ENCODE measurements at places on chromosomes 2 and 18.

- no peak for DNase-seq
These were observed 560.5 kb upstream of the ZEB2 start for GRCh38 chr2:145080426-145080825.

- no peak for DNase-seq
These were observed 138.5 kb upstream of the CDH20 start for GRCh38 chr18:61194726-61195125.

DNA sequence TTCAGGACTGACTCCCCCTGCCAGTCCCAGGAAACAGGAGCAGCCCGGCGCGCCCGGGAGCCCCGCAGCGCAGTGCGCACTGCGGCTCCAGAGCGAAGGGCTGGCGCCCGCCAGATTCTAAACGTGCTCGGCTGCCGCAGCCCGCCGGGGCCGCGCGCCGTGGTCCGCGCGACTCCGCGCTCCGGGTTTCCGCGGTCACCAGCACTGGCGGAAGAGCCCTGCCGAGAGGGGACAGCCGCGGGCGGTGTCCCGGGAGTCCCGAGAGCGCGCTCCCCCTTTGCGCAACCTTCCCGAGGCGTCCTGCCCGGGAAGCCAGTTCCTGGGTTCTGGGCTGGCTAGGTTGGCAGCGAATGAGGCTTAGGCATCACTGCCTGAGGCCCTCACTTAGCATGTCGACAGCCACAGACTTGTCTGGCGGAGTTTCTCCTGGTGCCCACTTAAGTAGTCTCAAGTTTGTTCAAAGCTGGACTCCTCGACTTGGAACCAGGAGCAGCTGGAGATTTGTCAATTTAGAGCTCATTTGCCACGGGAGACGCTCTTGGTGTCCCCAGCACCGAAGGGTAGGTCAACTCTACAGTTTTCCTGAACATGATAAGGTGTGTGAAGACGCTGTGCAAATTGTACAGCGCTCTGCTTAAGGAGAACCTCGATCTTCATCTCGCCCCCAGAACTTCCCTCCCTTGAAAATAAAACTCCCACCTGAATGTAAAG is 1.5 kb upstream of the VSNL1 start:
- no peak for DNase-seq

DNA sequence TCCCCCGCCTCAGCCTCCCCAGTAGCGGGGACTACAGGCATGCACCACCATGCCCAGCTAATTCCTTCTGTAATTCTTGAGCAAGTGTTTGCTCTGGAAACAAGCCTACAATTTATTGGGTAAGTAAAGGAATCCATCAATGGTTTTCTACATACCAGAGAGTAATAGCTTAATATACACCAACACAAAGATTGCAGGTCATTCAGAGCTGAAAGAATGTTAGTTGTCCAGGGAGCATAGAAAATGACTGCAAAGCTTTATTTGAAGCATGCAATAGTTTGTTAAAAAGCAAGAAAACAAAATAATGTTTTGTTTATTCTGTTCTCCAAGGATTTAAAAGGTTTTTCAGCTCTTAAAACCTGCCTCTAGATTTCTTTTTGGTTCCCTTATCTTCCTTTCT is 5.6 kb downstream of the IDH1 start:
- no peak for DNase-seq

GRCh38 chr18:45449418-45450227 is 165.7 kb upstream of the SLC14A2 start:
- DNase-seq = no peak

GRCh38 chr2:241658296-241658695 is 20.8 kb downstream of the ATG4B start:
- DNase-seq = no peak

DNA sequence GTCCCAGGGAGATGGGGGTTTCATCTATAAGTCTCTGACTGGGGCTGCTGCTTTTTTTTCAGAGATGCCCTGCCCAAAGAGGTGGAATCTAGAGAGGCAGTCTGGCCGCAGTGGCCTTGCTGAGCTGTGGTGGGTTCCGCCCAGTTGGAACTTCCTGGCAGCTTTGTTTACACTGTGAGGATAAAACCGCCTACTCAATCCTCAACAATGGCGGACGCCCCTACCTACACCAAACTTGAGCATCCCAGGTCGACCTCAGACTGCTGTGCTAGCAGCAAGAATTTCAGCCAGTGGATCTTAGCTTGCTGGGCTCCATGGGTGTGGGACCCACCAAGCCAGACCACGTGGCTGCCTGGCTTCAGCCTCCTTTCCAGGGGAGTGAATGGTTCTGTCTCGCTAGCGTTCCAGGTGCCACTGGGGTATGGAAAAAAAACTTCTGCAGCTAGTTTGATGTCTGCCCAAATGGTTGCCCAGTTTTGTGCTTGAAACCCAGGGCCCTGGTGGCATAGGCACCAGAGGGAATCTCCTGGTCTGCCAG is 152.6 kb upstream of the CYP26B1 start:
- no peak for DNase-seq

- no peak for DNase-seq
These were observed 392.8 kb downstream of the TRIB2 start for GRCh38 chr2:13109516-13109915.

DNA sequence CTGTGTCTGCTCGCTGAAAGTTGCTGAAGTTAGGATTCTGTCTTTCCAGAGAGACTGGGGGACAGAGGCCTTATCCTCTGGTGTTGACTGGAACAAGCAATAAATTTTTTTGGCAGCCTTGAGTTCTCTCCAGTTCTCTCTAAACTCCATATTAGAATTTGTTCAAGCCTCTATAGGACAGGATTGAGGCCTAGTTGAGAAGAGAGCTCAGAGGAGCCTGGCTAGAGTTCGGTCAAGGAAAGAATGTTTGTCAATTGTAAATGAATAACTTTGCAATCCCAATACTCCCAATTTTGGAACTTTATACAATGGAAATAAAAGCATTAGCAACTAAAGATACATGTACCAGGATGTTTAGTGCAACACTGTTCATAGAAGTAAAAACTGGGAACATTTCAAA is 16.7 kb upstream of the RASGRP3 start:
- no peak for DNase-seq

GRCh38 chr2:170885130-170885791 is 43.8 kb upstream of the GORASP2 start:
- no peak for DNase-seq

GRCh38 chr2:25259737-25260124 is 82.0 kb downstream of the DNMT3A start:
- DNase-seq = no peak

- no peak for DNase-seq
These were observed 209.2 kb upstream of the APCDD1 start for GRCh38 chr18:10245031-10245845.

DNA sequence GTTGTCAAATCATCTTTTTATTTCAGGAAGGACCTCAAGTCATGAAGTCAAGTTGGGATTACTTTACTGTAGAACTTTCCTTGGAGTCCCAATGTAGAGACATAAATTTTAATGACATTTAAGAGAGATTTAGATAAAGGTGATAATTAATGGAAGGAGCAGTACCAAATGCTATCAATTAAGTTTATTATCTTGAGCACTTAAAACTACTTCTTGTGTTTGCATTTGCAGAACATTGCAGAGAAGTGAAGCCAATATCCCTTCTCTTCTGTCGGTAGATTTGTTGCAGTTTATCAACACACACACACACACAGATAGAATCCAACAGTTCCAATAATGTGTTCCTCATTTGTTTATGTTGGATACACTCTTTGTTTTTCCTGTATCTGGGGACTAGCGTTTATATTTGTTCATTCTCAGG is 570.7 kb downstream of the EPHA4 start:
- no peak for DNase-seq

- no peak for DNase-seq
These were observed 75.0 kb downstream of the CERS6 start for GRCh38 chr2:168530982-168531622.

DNA sequence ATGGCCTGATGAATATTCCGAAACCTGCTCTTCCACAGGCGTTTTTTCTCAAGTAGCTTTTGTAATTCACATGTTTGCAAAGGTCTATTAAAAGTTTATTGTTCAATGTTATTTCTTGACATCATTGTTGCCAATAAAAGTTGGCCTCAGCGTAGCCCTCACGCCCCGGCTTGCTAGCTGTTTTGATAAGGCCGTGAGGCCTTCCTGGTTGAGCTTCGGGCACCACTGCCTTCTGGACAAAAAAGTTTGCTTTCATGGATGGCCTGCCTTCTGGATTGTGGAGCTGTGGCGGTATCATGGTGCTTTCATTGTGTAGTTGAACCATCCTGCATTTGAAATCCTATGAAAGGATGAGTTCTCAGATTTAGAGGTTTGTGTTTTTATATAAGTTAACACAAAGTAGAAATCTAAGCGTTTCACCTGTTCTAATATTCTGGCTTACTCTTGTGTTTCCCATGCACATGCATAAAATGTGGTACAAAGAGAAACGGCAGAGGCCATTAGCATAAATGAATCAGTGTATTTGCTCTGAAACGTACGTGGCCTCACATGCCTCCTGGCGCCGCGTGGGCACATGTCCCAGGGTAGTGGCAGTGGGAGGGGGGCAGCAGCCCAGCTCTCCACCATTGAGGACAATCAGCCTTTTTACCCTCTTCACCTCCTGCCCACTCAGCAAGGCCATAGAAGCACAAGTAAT is 134.5 kb downstream of the NCK2 start:
- no peak for DNase-seq

DNA sequence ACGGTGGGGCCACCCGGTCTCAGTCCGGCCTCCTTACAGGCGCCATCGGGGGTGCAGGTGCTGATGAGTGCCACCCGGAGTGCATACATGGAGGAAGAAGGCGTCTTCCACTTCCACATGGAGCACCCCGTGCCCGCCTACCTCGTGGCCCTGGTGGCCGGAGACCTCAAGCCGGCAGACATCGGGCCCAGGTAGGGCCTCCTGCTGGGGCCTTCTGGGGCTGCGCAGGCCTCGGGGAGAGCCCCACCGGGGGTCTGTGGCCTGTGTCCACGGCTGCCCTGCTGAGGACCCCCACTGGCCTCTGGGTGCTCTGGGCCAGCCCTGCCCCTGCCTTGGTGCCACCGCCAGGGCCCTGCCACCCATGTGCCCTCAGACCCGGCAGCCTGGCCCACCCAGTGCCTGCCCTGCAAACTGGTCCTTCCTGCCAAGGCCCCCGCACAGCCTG is 4.8 kb downstream of the RNPEPL1 start:
- DNase-seq = no peak

- DNase-seq = no peak
These were observed 219.7 kb upstream of the STK17B start for GRCh38 chr2:196391149-196391479.

- DNase-seq = no peak
These were observed 232.3 kb upstream of the MEIS1 start for GRCh38 chr2:66202586-66202985.

- DNase-seq = no peak
These were observed 105.9 kb downstream of the CERS6 start for GRCh38 chr2:168561991-168562390.

- no peak for DNase-seq
These were observed 141.8 kb downstream of the ACKR3 start for GRCh38 chr2:236711440-236711839.

- no peak for DNase-seq
These were observed 13.5 kb upstream of the COLEC12 start for GRCh38 chr18:513826-514530.

DNA sequence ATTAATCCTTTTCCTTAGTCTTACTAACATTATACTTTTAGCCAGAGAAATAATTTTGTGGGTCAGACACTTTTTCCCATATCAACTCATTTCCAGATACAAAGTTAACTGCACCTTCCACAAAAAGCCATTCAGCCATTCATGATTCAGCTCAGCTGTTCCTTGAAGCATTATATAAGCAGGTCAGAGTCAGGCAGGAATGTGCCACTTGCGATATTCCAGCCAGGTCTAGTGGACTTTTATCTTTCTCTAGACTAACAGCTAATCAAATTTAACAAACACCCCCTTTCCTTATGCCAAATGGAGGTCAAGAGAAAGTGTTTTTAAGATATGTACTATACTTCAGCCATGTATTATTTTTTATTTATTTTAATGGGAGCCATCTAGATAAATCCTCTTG is 75.6 kb upstream of the EPB41L3 start:
- DNase-seq = no peak

DNA sequence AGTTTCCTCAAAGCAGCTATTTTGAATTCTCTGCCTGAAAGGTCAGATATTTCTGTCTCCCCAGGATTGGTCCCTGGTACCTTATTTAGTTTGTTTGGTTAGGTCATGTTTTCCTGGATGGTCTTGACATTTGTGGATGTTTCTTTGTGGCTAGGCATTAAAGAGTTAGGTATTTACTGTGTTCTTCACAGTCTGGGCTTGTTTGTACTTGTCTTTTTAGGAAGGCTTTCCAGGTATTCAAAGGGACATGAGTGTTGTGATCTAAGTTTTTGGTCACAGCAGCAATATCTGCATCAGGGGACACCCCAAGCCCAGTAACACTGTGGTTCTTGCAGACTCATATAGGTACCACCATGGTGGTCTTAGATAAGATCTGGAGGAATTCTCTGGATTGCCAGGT is 11.8 kb downstream of the MYO3B start:
- DNase-seq = no peak

DNA sequence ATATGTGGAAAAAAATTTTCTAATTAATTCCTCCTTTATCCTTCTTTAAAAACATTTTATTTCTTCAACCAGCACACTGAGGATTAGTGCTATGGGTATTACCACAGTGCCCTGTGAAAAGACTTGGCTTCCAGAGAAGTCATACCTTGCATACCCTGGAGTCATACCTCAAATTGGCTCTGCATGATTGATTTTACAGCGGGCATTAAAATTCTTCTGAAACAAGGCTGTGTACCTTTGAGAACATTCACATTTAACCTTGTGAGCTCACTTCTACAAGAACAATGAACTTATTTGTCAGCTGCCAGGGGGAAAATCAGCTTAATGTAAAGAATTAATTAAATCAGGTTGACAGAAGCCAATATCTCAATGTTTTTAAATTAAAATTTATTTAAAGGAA is 44.6 kb downstream of the SLC35F5 start:
- DNase-seq = no peak

DNA sequence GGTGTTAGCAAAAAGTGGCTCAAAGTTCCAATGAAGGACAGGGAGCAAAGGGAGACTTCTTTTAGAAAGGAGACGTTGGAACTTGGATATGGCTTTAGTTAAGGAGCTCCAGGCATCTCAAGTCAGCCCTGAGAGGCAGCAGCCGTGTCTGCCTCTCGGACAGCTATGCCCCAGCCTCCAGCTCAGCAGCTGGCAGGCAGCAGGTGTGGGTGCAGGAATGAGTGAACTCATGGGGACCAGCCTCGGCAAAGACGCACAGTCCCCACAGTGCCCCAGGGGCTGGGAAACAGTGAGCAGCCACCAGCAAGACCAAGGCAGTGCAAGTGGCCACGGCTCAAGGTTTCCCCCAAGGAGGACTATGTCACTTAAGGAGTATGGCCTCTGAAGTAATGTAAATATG is 1.6 kb upstream of the LRRFIP1 start:
- DNase-seq = no peak

GRCh38 chr2:72116081-72116533 is 31.6 kb downstream of the CYP26B1 start:
- DNase-seq = no peak

- DNase-seq = no peak
These were observed 117.9 kb upstream of the PELI1 start for GRCh38 chr2:64262071-64262470.

All from CD4-positive, alpha-beta T cell treated with Interleukin-15 for 4 hours (primary cell).